ENCODE measurements at places on chromosomes 4 and X.
A peak's percentile ranks its signal among the peaks of the same experiment; 100 is the strongest.

GRCh38 chr4:70700712-70701111, 12.4 kb downstream of the UTP3 start:
- DNase-seq, result no peak

DNA sequence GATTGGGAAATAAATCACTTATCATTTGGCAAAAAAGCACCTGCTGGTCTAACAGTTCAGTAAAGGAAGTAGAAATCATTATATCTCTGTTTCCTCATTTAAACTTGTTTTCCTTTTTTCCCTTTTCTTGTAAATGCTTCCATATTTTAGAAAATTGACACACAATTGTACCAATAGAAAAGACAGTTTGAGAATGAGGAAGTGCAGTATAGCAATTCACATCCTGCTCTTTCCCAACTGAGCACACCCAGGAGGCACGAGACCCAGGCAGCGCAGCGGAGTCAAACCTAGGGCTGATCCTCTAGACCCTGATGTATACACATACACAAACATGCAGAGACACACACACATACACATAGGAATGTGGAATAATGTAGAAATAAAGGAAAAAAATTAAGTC, 74.8 kb upstream of the PACRGL start:
- peak; percentile 79 for DNase-seq

- DNase-seq, result no peak
Observed at GRCh38 chr4:78569306-78569821, 17.8 kb downstream of the ANXA3 start.

DNA sequence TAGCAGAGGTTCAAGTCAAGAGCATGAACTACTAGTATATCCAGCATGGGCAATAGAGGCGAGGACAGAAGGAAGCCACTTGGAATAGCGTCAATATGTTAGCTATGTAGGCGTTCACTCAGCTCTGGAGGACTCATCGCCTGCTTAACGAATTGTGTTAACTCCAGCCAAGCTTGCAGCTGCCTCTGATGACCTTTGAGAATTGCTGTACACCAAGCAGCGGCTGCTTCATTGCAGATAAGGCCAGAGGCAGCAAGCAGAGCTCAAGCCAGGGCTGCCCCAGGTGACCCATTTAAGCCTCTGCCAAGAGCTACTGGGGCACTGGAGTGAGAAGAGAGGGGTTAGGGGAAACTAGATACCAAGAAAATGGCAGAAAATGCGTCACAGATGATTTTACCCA, 160.2 kb upstream of the IGFBP7 start:
- DNase-seq, result no peak
